ENCODE measurements at places on chromosomes 1 and 21. TPM values are rescaled to one million over a fixed set of nuclear protein-coding genes. Genes with fewer than 3 reads are reported as not detected.

DNA sequence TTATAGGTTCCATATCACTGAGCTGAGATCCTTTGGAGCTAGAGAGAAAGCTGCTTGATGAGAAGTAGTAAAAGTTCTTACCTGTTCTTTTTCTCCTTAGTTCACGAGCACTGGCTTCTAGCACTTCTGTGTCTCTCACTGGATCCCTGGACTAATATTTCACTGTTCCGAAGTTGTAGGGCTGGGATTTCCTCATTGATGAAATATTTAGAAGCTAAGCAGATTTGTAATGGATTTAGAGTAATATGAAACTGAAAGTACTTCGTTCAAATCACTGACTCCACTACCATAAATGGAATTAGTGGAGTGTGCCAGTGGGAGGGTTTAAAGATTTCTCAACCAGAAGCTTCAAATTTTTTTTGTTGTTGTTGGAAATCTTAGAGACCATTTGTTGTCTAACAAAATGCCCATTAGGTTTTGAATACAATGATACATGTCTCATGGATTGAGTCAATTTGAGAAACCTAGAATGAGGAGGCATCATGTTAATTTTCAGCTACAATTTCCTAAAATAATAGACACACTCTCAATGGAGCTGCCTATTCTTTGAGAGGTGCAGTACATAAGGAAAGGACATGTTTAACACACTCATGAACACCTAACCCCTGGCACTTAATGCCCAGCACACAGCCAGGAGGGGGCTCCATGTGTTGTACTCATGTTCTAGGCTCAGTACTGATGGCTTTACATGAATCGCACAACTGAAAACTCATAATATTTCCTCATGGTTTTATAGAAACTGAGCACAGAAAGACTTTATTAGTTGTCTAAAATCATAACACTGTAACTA, at the start of gene GBP1:
TSS of gene GBP1 (minus strand) at position 130 of the 790 bp plus-strand sequence. CDS start 1,974 bp downstream, outside the sequence.
- peaks cover 5% of the 10 kb centered on the region for H3K4me1 ChIP-seq
- peak; percentile 88 for DNase-seq
- peak within 1 kb of the TSS; percentile 100 for H3K27ac ChIP-seq
- H3K4me3 ChIP-seq = peak within 1 kb of the TSS; percentile 98
- H3K27me3 ChIP-seq = no peaks in the 10 kb centered on the region
- H3K36me3 ChIP-seq = peaks cover 4% of the 10 kb centered on the region

DNA sequence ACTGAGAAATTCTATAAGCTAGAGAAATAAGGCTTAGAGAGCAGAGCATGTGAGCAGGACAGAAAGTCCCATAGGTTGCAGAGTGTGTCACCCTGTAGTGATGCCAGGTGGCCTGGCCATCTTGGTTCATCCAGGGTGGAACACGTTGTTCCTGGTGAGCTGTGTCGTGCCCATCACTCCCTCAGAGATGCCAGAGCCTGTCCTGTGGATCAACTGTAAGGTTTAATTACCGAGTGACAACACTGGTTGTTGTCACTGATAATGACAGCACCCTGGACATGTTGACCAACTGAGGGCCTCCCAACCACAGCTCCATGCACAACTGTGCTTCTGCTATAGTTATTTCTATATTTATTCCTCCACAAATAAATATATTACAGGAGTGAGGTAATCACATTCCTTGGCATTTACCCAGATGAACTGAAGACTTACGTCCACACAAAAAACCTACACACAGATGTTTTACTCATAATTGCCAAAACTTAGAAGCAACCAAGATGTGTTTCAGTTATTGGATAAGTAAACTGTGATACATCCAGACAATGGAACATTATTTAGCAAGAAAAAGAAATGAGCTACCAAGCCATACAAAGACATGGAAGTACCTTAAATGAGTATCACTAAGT, 6.2 kb downstream of the C1orf198 start:
- peak; percentile 89 for DNase-seq
- peaks cover 50% of the 10 kb centered on the region for H3K4me1 ChIP-seq
- H3K4me3 ChIP-seq = no peak overlapping the region
- peaks cover 14% of the 10 kb centered on the region for H3K36me3 ChIP-seq

HSD3B1 gene
- total RNA-seq = not detected

FCRL6 gene
- not detected for total RNA-seq

Measured in IMR-90 (cell line).